Naive thymus-derived CD8-positive, alpha-beta T cell (primary cell): ENCODE measurements at places on chromosomes 3 and 15.

DNA sequence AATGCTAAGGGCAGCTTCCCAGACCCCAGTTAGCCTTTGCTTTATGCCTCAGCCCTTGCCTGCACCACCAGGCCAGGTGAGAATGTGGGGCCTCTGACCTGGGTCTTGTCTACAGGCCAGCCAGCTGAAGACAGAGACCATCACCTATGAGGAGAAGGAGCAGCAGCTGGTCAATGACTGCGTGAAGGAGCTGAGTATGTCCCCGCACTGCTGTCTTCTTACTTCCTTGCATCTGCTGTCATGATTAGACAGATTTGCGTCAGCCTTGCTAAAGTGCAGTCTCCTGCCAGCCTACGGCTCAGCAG is 74.6 kb downstream of the CCK start:
- no peak for DNase-seq

DNA sequence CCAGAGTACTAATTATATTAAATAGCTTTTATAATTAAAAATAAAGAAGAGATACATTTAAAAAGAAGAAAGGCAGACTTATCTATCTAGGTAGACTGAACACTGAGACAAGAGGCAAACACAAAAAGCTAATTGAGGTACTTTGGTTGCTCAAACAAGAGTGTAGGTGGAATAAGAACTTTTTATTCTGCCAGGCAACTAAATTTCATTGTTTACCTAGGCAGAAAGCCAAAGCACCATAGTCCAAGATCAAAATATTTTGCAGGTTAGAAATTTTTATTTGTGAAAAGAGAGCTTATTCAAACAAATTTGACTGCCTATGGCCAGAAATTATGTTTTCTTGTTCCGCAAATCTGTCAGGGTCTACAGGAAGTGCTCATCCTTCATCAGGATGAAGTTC is 499.6 kb upstream of the GBE1 start:
- no peak for DNase-seq

DNA sequence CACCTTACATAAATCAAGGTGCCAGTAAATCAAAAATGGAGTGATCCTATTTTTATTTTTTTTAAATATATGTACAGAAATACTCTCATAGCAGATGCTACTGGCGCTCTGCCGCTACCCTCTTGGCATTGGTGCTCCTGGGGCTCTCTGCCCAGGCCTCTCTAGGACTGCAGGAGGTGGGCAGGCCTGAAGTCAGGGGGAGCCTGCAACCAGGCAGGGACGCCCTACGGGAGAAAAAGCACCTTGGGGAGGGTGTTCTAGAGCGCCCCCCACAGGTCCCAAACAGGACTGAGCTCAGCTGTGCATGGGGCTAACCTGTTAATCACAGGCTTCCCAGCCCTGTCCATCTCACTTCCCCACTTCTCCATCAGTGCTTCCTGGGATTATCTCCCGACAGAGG is 192.5 kb downstream of the SHQ1 start:
- DNase-seq: no peak

DNA sequence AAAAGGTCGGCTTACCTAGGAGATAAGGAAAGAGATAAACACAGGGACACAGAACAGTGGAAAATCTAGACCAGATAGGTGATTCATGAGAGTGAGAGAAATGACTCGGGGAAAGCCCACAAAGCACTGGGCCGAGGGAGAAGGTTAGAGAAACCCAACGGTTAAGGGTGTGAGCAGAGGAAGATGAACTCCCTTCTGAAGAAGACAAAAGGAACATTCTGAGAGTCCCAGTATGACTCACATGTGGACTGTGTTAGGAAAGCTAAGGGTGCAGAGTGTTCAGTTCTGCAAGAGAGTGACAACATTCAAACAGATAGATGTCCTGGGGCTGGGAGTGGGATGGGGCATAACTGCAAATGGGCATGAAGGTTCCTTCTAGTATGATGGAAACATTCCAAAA is 83.0 kb downstream of the CNTN3 start:
- DNase-seq: no peak

DNA sequence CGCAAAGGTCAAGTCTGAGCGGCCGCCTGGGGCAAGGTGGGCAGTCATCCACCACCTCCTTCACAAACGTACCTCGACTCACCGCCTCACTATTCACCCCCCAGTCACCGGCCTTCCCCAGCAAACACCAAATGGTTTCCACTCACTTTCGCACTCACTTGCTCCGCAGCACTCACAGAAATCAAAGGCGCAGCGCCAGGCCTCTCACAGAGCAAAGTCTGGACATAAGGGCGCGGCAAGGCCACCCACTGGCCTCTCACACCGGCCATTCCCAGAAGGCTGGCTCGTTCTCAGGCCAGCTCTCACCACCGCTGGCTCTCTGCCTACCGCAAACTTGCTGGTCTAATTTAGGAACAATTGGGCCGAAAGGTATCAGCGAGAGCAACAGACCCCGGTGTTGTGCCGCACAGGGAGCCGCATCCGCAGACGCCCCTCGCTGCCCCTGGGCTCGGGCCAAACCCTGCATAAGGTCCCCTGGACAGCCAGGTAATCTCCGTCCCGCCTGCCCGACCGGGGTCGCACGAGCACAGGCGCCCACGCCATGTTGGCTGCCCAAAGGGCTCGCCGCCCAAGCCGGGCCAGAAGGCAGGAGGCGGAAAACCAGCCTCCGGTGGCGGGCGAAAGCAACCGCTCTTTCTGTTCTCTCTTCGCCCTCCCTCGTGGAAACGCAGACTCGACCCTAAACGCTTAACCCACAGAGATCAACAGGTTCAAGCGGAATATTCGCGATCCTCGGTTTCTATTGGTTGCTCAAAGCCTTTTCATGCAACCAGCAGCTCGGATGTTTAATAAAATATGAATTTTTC is 2.9 kb downstream of the SHOX2 start:
- peak; percentile 5 for DNase-seq

DNA sequence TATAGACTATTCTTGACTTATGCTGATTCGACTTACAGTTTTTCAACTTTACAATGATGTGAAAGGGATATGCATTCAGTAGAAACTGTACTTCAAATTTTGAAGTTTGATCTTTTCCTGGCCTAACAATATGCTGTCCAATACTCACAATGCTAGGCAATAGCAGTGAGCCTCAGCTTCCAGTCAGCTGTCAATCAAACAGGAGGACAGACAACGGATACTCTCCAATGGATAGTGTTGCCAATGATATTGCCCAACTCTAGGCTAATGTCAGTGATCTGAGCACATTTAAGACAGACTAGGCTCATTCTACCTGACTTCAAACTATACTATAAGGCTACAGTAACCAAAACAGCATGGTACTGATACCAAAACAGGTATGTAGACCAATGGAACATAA is 55.0 kb upstream of the ZNF280D start:
- no peak for DNase-seq

DNA sequence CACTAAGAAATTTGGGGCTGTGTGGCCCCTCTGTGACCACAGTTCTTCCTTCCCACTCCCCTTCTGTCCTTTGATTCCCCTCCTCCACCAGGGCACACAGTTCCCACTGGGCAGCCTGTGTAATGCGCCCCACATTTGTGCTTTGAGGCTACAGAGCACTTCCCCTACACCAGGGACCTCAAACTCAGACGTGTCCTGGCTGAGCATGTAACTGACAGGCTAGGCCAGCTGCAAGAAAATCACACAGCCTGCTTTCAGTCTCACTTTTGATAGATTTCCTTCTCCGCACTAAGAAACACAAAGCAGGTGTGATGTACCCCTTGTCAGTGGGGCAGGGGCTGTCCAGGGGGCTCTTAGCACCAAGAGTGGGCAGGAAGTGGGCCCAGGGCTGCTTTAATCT is 29.6 kb downstream of the PRKCD start:
- DNase-seq: no peak

DNA sequence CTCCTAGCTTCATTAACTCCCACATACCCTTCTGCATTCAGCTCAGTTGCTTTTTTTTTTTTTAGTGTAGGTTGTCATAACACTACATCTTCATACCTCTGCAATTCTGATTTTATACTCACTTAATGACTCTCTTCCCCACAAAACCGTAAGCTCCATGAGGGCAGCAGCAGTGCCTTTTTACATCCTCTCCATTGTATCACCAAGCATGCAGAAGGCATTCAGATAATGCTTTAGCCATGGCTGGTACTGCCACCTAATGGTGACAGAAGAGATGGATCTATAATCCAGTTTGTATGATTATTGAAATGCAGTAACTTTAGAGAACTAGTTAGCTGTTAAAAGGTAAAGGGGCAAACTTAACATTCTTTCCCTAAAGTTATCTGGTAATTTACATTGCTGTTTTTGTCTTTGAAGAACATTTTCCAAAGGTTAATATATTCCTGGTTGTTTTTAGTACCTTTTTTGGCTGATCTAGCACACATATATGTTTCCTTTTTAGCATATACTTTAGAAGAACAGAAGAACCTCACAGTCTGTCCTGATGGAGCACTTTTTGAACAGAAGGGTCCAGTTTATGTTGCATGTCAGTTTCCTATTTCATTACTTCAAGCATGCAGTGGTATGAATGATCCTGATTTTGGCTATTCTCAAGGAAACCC is 36.8 kb downstream of the ATP1B3 start:
- peak; percentile 36 for DNase-seq

DNA sequence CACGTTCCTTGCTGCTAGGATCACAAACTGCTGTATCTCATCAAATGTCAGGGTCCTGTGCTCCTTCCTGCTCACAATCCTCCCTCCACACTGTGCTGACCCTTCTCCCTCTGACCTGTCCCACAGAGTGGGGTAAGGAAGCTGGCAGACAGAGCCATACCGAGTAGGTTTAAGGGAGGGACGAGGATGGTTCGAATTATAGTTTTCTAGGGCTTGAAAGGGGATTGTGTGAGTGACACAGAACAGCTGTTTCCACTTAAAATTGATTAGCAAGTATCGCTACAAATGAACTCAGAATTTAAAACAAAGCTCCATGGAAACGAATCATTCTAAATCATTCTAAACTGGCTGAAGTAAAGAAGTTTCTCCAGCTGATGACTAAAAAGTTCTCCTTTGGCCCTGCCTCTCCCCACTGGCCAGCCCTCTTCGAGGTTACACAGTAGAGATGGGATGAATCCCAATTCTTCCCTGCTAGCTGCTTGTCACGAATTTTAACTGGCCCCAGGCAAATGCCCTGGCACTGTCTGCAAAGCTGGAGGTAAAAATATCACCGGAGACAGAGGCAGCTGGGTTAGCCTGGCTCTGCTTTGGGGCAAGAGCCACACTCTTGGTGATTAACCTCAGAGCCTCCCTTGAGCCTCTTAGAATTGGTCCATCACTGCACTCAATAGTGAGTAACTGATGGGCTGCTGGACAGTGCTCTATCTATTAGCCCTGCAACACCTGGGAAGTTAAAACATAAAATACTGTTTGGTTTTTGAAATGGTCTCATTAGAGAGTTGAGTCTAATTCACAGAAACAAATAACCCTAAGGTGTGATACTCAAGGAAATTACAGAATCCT is 194.9 kb downstream of the CHST2 start:
- no peak for DNase-seq

DNA sequence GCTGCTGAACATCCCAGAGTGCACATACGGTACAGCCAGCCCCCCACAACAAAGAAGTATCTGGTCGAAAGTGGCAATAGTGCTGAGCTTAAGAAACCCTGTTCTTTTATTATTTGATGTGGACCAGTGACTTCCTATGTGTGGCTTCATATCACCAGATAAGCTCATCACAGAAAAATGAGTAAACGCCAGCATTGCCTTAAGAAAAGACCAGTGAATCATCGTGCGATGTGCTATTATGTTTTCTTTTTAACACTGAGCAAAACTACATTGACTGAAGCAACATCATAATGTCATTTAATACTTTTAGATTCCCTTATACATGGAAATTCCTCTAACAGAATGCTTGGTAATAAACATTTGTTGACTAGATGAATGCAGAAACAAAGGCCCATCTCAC is 45.2 kb upstream of the ARRDC4 start:
- DNase-seq: no peak

GRCh38 chr3:188853856-188854771 is 317.7 kb upstream of the TPRG1 start:
- no peak for DNase-seq

- no peak for DNase-seq
Measured at GRCh38 chr3:112304611-112305010, 10.6 kb upstream of the SLC9C1 start.

DNA sequence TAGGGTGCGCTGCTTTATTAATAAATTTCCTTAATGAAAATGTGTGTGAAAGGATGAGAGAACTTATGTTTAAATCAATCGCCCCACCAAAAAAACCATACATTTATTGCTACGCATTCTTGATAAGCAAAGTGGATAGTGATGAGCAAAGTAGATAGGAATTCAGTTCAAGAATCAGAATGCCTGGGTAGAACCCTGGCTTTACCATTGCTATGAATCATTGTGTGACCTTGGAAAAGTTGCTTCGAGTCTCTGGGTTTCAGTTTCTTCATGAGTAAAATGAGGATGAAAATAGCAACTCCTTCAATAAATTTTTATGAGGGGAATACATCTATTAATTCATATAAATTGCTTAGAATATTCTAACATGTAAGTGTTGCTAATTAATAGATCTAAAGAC is 2.6 kb upstream of the ALCAM start:
- no peak for DNase-seq

DNA sequence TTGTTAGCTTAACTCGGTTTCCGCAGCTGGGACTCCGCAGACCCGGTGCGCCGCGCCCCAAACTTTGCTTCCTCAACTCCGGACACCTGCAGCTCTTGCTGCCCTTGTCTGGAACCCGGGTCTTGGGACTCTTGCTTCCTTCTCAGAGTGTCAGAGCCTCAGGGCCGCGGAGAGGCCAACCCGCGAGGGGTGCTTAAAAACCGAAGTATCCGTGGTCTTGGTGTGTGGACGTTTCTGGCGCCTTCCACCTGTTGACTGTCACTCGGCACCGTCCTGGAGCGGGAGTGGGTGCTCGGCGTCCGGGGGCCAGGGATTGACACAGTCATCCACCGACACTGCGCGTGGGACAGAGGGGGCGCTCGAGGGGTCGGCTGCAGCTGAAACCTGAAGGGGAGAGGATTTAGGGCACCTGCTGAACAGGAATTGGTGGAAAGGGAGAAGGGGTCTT is 386 bp downstream of the SQOR start:
- peak; percentile 65 for DNase-seq

DNA sequence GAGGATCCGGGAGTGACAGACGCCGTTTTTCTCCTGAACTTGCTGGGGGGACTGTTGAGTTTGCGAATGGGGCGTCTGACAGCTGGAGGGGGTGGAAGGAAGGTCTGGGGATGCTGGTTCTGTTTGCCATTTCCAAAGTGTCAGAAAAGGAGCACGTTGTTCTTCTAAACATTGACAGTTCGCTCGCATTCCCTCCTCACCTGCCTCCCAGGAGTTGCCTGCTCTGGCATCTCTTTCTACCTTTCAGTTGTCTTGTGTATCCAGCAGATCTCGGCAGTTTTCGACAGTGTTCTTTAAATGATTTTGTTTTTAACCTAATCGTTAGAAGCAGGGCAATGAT is 829 bp downstream of the SELENOT start:
- DNase-seq: no peak

GRCh38 chr15:36218322-36218721 is 361.1 kb upstream of the CDIN1 start:
- DNase-seq: no peak

DNA sequence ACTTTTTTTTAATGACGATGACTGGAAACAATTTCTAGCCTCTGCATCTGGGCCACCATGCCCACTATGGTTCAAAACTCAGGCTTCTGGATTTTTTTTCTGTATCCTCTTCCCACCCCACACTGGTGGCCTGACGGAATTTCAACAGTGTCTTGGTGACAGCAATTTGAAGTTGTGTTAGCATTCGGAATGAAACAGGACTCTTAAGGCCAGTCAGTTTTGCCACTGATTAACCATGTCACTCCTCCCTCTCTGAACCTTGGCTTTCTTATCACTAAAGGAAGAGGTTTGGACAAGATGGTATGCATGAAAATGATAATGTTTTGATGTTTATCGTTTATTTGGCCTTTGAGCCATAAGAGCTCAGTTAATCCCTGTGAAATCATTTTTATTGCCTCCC is 41.6 kb upstream of the BDH1 start:
- no peak for DNase-seq

GRCh38 chr15:65089206-65089824 is 12.8 kb downstream of the KBTBD13 start:
- no peak for DNase-seq
